ENCODE measurements at places on chromosomes 11 and 22.
A peak's percentile ranks its signal among the peaks of the same experiment; 100 is the strongest.

DNA sequence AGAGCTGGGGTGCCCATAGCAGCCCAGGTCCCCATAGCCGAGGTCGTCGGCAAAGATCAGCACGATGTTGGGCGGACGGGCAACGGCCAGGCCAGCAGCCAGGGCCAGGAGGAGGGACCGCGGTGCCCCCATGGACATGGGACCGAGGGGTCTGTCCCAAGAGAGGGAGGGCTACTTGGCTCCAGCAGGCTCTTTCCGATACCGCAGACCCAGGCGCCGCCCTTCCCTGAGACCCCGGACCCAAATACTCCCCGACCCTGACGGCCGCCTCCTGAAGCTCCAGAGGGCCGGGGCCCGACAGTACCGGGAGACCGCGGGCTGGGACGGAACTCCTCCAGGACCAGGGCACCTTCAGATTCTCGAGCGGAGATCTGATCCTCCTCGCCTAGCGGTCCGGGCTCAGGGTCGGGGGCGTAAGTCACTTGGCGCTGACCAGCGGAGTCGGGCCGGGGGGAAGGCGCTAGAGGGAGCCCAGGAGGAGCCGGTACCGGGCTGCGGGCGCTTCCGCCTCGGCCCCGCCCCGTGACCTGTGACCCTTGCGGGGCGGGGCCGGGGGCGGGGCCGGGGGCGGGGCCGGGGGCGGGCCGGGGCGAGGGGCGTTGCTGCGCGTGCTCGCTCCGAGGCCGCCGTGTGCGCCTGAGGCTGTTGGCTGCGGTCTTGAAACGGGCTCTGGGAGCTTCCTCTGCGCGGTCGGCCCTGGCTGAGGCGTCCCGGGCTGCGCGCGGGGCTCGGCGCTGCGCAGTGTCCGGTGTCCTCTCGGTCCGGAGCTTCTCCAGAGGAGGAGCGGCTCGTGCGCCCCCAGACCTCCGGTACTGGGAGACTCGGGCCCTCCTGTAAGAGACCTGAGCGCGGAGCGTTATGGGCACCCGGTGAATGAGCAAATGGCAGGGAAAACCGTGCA, at the start of gene ARSA:
Gene ARSA, minus strand, starts transcription at position 511 of the 901 bp plus-strand sequence. Its CDS starts 373 bp downstream, at position 138.
- DNase-seq = no peak

- no peak for DNase-seq
Measured at GRCh38 chr11:9616858-9617257, 43.4 kb downstream of the WEE1 start.

DNA sequence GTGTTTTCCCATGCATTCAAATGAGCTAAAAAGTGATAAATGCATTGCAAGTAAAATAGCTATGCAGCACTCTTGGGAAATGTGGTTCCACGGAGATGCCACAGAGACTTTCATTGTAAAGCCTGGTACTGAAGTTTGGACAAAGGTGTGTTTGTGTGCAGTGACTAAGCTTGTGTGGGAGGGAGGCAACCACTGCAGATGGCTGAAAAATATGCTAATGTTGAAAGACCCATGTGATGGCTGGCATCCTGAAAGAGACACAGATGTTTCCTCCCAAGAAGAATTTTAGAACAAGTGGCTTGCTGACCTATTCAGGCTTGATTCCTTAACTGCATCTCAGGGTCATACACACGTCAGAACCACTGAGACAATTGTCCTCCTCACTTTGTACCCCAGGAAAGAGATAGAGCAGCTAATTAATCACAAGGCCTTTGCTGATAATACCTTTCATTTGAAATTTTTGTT, 73.8 kb downstream of the FAM76B start:
- no peak for DNase-seq

GRCh38 chr11:4180441-4181183, 86.0 kb downstream of the RRM1 start:
- no peak for DNase-seq

DNA sequence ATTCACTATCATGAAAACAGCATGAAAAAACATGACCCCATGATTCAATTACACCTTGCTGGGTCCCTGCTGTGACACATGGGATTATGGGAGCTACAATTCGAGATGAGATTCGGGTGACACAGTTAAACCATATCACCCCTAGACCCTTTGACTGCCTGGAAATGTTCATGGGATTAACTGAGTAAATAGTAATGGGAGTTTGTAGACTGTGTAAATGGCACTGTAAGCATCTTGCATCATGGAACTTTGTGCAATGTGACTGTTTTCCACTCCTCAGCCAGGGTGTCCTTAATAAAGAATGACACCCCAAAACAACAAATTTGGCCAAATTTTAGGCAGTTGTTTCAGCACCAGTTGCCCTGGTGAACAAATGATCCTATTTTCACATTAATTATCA, 7.9 kb upstream of the SLC22A25 start:
- no peak for DNase-seq

GRCh38 chr11:11949482-11949881, 58.9 kb downstream of the DKK3 start:
- DNase-seq = no peak

DNA sequence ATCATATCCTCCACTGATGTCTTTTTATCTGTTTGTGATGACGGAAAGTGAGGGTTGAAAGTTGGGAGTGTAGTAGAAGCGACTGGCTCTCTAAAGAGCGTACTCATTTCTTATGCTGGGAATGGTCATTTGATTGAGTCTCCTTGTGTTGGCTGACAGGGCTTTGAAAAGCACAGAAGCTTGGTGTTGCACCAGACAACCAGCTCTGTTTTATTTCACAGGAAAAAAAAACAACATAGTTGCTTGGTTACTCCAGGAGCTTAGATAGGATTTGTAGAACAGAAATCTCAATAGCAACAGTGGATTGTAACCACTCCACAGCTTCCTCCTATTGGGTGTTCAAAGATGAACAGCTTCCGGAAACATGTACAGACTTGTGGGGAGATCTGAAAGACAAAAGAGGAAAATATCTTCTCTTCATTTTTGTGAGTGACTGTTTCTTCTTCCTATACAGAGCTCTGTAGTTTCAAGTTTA, 2.7 kb downstream of the RBM14 start:
- peak; percentile 11 for DNase-seq

- DNase-seq = no peak
Measured at GRCh38 chr11:123286255-123286654, 91.2 kb upstream of the CLMP start.

DNA sequence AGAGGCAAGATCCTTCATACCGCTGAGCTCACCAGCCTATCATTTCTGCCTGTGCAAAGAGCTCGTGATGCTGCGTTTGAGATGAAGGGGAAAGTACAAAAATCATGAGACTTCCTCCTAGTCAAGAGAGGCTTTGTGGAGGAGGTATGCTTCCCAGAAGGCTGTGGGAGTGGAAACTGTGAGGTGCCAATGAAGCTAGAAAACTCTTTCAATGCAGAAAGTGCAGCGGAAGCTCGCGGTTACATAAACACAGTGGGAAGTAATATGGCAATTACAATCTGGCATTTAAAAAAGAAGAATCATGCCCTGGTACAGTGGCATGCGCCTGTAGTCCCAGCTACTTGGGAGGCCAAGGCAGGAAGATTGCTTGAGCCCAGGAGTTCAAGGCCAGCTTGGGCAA, 134.8 kb downstream of the EHF start:
- no peak for DNase-seq

- no peak for DNase-seq
Measured at GRCh38 chr11:122046438-122046837, 69.6 kb downstream of the BLID start.

DNA sequence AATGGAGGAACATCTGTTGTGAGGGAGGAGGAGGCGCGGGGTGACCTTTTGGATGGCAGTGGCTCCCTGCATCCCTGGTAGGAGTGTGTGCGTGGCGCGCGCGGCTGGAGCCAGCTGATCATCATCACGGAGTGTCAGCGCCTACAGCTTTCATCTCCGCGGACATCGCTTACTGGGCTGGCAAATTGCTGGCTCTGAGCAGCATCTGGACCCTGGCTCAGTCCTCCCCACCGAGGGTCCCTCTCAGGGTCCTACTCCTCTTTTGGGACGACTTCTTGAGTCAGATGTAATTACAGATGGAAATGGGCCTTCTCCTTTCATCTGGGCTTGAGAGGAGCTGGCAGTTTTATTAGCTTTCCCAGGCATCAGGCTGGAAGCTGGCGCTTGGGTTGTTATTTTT, 85.3 kb downstream of the CACNA1I start:
- no peak for DNase-seq

DNA sequence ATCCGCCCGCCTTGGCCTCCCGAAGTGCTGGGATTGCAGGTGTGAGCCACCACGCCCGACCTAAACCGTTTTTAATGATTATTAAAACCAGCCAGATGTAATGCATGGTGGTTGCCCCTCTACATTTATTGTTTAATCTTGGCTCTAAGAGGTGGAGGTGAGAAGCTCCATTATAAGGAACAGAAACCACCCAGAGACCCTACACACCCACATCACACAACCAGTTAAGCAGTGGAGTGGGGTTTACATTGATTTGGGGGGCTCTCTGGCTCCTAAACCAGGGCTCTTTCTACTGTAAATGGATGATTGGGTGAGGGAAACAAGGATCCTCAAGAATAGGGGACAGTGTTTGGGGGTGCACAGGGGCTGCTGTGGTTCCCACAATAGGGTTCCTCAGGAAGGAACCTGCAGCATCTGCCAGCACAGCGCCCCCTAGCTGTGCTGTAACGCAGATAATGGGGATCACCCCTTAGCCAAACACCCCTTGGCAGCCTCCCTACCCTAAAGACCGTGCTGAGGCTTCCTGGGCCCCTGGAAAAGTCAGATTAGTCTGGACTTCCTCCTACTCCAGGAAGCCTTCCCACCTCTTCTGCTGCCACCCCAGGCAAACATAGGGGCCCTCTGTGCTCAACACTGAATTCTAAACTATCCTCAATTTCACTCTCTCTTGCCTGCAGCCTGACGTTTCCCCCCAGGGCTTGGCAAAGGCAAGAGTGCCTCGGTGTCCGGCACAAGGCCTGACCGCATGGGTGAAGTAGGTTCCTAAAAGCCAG, 2.4 kb downstream of the MPST start:
- no peak for DNase-seq

GRCh38 chr22:36349726-36350125, 38.0 kb downstream of the MYH9 start:
- DNase-seq = no peak

- DNase-seq = no peak
Measured at GRCh38 chr11:122559734-122560382, 95.7 kb upstream of the UBASH3B start.

- no peak for DNase-seq
Measured at GRCh38 chr11:116590844-116591570, 181.8 kb downstream of the BUD13 start.

- DNase-seq = no peak
Measured at GRCh38 chr11:4543561-4543960, 1.4 kb upstream of the OR52M1 start.

DNA sequence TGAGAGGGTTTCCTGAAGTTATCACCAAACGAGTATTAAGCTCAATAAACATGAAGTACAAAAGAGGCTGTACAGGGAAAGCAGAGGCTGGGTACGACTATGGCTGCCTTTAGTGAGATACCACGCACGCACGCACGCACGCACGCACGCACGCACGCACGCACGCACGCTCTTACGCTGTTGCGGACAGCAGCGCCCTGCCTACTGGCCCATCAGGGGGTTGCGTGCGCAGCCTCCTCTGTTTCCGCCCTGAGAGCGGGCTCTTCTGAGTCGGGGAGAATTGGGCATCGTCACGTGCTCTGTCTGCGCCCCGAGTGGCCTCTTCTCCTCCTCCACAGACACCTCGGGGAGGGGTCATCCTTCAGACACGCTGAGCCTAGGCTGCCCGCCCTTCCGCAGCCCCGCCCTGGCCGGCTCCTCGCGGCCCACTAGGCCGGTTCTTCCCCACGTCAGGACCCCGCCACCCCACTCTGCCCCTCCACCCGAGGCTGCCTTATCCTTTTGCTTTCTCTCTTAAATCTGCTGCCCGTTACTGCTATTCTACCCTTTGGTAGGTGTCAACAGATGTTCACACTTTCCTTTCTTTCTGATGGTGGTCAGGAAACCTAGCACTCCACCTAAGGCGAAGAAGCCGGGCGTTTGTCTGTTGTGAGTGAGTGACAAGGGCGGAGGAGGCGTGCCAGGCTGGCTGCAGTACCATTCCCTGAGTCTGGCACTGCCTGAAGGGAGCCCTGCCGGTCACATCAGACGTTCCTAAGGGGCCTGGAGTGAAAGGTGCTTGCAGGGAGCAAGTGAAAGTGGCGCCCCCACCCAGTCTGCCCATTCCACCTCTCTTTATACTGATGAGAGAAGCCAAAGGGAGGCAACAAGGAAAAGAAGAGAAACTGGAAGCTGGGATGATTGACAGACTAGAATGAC, 300.4 kb upstream of the B3GAT1 start:
- no peak for DNase-seq

DNA sequence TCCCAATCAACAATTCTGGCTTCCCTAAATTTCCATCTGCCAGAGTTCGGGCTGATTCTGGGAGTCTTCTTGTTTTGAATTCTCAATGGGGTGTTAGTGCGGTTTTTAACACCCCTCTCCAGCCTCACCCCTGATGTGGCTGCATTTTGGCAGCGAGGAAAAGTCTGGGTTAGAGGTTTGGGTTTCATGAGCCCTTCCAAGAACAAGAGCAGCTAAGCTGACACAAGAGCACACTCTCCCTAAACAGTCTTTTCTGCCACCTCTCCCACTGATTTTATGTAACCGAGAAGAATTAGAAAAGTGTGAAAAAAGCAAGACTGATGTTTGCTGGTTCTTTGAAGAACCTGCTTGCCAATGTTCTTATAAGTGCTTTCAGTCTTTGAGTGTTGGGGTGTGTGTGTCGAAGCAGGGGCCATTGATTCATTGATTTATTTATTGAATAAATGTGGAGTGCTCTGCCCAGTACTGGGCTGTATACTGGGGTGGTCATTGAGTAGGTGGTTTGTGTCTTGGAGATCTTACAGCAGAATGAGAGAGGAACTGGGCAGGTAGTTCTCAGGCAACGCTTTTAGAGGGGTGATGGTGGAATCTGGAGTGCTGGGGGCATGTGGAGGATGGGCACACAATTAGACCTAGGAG, 101.5 kb downstream of the TRAF6 start:
- no peak for DNase-seq

DNA sequence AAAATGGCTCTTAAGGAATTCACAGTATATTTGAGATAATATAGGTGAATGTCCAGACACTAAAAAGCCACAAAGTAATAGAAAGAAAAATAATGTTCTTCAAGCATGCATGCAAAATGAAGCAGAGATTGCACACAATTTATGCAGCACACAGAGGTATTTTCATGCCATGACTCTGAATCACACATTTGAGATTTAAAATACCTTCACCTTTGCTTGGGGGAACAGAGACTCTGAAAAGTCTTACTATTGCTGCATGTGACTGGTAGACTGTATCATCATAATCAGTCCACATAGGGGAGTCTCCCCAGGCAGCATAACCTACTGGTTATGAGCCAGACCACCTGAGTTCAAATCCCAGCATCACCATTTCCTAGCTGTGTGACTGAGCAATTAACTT, 96.2 kb downstream of the RCN1 start:
- DNase-seq = no peak

Measured in forelimb muscle (tissue), 1 donor.